ENCODE measurements at places on chromosomes 4 and X. TPM values are rescaled to one million over a fixed set of nuclear protein-coding genes. Genes with fewer than 3 reads are reported as not detected.

- H3K27me3 ChIP-seq: no peaks in the 10 kb centered on the region
- H3K27ac ChIP-seq: no peak overlapping the region
- no peaks in the 10 kb centered on the region for H3K36me3 ChIP-seq
- no peaks in the 10 kb centered on the region for H3K4me1 ChIP-seq
- peak; percentile 29 for DNase-seq
Observed at GRCh38 chrX:153824348-153824747, 6.0 kb downstream of the PDZD4 start.

GRCh38 chr4:156377036-156377710 is 423.5 kb upstream of the CTSO start:
- no peak overlapping the region for H3K27ac ChIP-seq
- DNase-seq: no peak
- H3K4me1 ChIP-seq: no peaks in the 10 kb centered on the region
- H3K36me3 ChIP-seq: no peaks in the 10 kb centered on the region

TMSB15A gene
- total RNA-seq: 78.6 TPM

DNA sequence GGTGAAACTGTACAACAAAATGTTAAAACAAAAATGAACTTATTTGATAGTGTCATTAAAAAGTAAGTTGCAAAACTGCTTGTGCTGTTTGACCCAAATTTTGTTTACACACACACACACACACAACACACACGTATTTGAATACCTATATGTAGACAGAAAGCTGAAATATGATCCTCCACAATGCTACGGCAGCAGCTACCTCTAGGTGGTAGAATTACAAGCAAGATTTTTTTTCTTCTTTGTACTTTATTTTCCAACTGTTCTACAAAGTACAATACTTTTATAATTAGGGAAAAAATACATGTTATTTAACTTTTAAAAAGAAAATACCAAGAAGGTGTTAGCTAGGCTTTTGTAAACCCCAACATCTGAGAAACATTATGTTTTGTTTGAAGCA is 1.2 kb downstream of the CYTL1 start:
- peaks cover 9% of the 10 kb centered on the region for H3K27me3 ChIP-seq
- no peaks in the 10 kb centered on the region for H3K4me1 ChIP-seq
- no peak overlapping the region for H3K4me3 ChIP-seq
- no peak overlapping the region for H3K27ac ChIP-seq
- no peaks in the 10 kb centered on the region for H3K36me3 ChIP-seq

TCEAL2 gene
- 11.7 TPM for total RNA-seq

DNA sequence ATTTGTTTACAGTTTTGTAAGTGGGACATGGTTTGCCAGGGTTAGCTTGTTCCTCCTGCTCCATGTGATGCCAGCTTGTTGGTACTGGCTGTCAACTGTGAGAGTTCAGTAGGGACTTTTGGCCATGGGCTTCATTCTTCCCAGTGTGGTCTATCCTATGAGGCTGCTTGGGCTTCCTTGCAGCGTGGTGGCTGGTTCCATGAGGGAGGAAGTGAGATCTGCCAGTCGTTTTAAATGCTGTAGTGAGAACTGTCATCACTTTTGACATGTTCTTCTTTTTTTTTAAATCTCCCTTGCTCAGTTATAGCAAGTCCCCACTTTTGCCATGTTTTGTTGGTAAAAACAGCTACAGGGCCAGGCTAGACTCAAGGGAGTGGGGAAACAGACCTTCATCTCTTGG is 15.9 kb downstream of the NSD2 start:
- no peak for DNase-seq
- H3K27me3 ChIP-seq: no peaks in the 10 kb centered on the region
- H3K4me3 ChIP-seq: no peak overlapping the region
- no peak overlapping the region for H3K27ac ChIP-seq

MBNL3 gene
- total RNA-seq: 33.4 TPM

DNA sequence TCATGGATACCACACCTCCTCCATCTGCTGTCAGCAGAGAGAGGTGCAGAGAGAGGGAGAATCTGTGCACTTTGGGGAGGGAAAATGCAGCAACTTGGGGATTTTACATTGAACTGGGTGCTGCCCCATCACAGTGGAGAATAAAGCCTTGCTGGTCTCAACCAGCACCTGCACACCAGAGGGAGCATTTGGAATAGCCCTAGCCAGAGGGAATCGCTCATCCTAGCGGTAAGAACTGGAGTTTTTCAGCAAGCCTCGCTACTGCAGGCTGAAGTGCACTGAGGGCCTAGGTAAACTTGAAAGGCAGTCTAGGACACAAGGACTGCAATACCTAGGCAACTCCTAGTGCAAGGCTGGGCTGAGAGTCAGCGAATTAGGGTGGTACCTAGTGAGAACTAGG is 148.7 kb downstream of the KDR start:
- DNase-seq: peak; percentile 86
- no peaks in the 10 kb centered on the region for H3K27me3 ChIP-seq
- no peaks in the 10 kb centered on the region for H3K4me1 ChIP-seq
- no peaks in the 10 kb centered on the region for H3K36me3 ChIP-seq
- no peak overlapping the region for H3K27ac ChIP-seq
- no peak overlapping the region for H3K4me3 ChIP-seq

Data from endodermal cell (in vitro differentiated cells).